ENCODE measurements at places on chromosomes 1 and 21. TPM values are rescaled to one million over a fixed set of nuclear protein-coding genes. Genes with fewer than 3 reads are reported as not detected.

The LYSMD1 gene
- 5.4 TPM for total RNA-seq

The IL6R gene
- total RNA-seq, result 6.6 TPM

The TMIGD3 gene
- not detected for total RNA-seq

The IGFN1 gene
- not detected for total RNA-seq

The IL10RB gene
- 111 TPM for total RNA-seq

The ZSWIM5 gene
- 1.3 TPM for total RNA-seq

The CRYBG2 gene
- not detected for total RNA-seq

- DNase-seq, result no peak
These were observed 113.2 kb downstream of the TOMM20 start for GRCh38 chr1:235015291-235015985.

- peak; percentile 13 for DNase-seq
These were observed 25.7 kb downstream of the COA6 start for GRCh38 chr1:234398849-234399381.

- DNase-seq, result no peak
These were observed 3.8 kb downstream of the CMPK1 start for GRCh38 chr1:47337350-47337749.

GRCh38 chr1:104991702-104992101 lies 1242.0 kb downstream of the AMY1C start:
- no peak for DNase-seq

GRCh38 chr1:227622739-227623475 lies 59.6 kb downstream of the ZNF678 start:
- DNase-seq, result no peak

- no peak for DNase-seq
These were observed 13.4 kb downstream of the RCSD1 start for GRCh38 chr1:167643441-167643840.

DNA sequence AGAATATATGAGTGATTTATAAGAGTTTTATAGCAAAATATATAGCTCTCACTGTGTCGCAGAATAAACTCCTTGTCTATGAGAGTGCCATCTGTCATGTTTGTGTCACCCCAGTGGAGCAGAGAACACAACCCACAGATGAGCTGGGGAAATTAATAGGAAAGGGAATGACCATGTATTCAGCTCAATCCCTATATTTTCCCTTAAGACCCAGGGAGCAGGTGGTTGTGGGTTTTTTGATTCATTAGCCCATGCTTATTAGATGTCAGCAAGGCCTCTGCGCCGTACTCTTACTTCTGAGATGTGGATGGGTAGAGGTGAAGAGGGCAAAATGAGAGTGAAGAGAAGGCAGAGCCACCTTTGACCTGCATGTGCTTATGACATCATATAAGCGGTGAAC lies 4.1 kb upstream of the GREM2 start:
- DNase-seq, result no peak

DNA sequence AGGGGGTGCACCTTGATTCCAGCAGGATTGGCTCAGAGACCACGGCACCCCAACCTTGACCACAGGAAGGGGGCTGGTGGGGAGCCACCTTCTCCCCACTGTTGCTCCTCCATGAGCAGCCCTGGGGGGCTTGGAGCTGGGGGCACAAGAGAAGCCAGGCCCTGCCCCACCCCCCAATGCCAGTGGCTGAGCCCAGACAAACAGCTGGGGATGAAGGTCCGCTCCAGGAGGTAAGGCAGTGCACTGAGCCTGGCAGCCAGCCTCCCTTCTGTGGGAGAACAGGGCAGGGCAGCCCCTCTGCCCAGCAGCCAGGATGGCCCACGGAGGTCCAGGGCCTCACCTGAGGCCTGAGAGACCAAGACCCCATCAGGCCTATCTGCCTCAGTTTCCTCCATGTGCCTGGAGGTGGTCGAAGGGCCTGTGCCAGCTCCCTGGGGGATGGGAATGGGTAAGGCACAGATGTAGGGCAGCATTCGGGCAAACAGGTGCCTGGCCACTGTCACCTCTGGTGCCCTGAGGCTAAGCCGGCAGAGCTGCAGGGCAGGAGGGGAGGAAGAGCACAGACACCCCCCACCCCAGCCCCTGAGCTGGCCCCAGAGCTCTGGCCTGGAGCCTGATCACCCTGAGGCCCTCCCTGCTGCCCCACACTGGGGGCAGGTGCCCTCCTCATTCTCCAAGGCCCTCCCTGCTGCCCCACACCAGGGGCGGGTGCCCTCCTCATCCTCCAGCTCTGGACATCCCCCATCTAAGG lies 7.1 kb downstream of the ITGB2 start:
- DNase-seq, result no peak

DNA sequence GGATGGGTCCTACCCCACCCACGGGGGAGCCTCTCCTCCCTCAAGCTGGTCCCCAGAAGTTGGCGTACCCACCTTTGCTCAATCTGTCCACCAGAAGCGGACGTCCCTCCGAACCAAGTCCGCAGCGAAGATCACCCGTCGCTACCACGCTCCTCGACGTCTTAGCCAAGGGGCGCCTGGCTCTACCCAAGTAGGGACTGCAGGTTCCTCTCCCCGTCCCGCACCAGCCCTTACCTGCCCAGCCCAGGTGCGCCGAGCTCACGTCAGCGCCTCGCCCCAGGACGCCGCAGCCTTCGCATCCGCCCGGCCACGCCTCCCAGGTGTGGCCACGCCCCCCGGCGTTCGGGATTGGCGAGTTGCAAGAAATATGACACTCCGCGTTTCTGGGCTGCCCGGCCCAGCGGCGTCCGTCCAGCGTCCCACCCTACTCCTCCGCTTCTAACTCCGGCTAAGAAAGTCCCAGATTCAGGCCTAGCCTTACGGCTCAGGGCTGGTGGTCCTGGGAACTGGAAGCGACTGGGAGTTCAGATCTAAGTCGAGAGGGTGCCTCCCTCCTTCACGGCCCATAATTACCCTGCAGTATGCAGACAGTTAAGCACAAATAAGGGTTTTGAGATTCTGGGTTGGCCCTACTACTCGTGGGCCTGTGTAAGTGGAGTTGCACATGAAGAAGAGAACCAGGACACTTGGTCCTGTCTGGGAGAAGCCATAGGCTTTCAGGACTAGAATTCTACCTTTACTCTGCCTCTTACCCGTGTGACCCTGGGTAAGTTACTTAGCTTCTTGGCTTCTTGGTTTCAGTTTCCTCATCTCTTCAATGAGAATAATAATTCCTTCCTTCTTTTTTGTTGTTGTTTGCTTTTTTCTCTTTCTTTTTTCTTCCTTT lies at the start of gene IRF6:
TSS of gene IRF6 (minus strand) at position 268 of the 886 bp plus-strand sequence. CDS start 4,729 bp downstream, outside the sequence.
- no peak for DNase-seq

DNA sequence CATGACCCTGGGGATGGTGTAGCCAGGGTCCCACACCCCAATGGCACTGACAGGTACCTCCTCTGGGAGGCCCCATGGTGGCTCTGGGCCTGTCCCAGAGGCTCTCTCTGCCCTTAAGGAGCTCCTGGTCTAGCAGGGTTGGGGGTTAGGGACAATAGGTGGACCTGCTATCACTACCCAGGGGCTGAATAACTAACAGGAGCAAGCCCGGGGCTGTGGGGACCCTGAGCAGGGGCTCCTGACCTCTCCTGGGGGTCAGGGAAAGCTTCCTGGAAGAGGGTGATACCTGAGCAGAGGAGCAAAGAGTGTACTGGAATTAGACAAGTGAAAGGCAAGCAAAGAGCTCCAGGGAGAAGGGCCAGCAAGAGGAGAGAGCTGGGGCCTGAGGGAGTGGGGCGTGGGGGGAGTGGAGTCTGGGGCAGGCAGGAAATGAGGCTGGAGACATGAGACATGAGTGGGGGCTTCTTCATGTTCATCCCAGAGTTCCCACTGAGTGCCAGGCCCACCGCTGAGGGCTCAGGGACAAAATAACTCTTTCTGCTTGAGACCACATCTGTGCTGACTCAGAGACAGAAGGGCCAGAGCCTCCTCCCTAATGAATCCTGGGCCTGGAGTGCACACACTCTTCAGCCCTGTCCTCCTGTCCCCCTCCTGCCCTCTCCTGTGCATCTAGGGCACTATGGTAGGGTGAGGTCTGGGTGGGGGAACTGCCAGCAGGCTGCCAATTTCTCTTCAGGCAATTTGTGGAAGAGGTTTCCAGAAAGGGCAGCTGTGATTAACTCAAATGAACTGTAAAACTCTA lies 517.6 kb downstream of the PTPRU start:
- no peak for DNase-seq

GRCh38 chr21:15967661-15968060 lies 237.9 kb downstream of the USP25 start:
- DNase-seq, result peak; percentile 36

- DNase-seq, result peak; percentile 54
These were observed 95.5 kb downstream of the ZFYVE9 start for GRCh38 chr1:52237430-52237829.

DNA sequence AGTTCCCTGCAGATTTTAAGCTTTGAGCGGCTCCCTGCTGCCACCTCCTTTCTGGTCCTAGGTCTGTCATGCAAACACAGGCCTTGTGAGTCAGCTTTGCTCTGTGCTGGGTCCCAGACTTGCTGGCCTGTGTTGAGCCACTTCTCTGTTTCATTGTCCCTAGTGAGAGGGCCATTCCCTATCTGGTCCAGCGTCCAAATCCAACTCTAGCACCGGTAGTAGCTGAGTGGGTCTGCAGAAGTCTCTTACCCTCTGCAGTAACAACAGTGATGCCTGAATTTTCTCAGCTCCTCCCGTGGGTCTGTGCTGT lies 5.8 kb downstream of the TTC22 start:
- no peak for DNase-seq

GRCh38 chr1:167013108-167013929 lies 24.2 kb downstream of the MAEL start:
- DNase-seq, result no peak

- peak; percentile 91 for DNase-seq
These were observed 212.4 kb downstream of the FOXD2 start for GRCh38 chr1:47650205-47650604.

GRCh38 chr1:9687120-9687873 lies 35.8 kb downstream of the PIK3CD start:
- DNase-seq, result no peak
